Posterior cingulate gyrus (tissue), 11 donors: ENCODE measurements at places on chromosomes 16 and 17.

GRCh38 chr17:51118330-51119195 lies 2.1 kb downstream of the SPAG9 start:
- DNase-seq: no peak

DNA sequence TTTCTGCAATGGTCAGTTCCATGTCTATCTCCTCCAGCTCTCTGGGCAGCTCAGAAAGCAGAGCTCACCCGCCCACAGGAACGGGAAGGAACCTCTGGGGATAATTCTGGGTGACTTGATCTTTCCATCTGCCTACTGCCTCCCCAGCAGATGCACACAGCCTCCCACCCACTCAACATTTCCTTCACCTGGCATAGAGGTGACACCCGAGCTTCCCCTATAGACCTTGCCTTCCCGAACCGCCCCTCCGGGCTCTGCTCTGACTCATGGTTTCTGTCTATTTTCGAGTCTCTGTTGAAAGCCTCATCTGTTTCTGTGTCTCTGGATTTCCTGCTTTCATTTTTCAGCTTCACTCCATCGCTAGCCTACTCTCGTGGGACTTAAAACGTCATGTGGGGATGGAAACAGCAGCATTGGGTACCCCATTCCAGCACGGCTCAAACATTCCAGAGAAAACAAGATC lies 11.4 kb downstream of the GGA3 start:
- no peak for DNase-seq

DNA sequence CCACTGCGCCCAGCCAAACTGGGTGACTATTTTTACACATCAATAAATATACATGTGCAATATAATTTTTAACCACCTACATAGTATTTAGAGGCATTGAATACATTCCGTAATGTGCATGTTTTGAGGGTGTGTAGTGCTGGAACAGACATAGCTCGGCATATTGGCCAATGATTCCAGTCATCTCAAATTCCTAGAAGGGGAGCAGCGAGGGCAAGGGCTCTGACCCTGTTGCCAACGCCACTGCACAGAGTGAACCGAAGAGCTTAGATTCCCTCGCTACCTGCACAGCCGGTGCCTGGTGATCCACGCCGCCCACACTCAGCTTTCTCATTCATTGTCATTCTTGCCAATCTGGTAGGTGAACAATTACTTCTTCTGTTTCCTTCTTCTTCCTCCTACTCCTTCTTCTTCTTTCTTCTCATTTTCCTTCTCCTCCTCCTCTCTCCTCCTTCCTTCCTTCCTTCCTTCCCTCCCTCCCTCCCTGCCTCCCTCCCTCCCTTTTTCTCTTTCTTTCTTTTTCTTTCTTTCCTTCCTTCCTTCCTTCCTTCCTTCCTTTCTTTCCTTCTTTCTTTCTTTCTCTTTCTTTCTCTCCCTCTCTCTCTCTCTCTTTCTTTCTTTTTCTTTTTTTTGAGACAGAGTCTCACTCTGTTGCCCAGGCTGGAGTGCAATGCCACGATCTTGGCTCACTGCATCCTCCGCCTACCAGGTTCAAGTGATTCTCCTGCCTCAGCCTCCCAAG lies 26.3 kb upstream of the ATP2A3 start:
- no peak for DNase-seq

- no peak for DNase-seq
These were observed 1.7 kb upstream of the PRR35 start for GRCh38 chr16:558298-559020.

GRCh38 chr16:66416136-66416535 lies 11.0 kb upstream of the BEAN1 start:
- DNase-seq: no peak

- no peak for DNase-seq
These were observed 20.8 kb downstream of the GSE1 start for GRCh38 chr16:85633888-85634287.
